ENCODE measurements at places on chromosomes 2 and 18. TPM values are rescaled to one million over a fixed set of nuclear protein-coding genes. Genes with fewer than 3 reads are reported as not detected.

Gene PTPRN
- 0.14 TPM for total RNA-seq

Gene GAREM2
- total RNA-seq, result 0.71 TPM

Gene C2orf15
- 1.8 TPM for total RNA-seq

Gene VWA3B
- total RNA-seq, result 3.2 TPM

Gene STAM2
- total RNA-seq, result 23.0 TPM

Gene MROH2A
- 0.71 TPM for total RNA-seq

Gene PCARE
- total RNA-seq, result 0.09 TPM

Gene DNER
- total RNA-seq, result 0.09 TPM

Gene METAP1D
- 2.4 TPM for total RNA-seq

Gene PTH2R
- total RNA-seq, result 0.38 TPM

Gene RESP18
- not detected for total RNA-seq

Gene G6PC2
- not detected for total RNA-seq

Gene GNLY
- 1.7 TPM for total RNA-seq

DNA sequence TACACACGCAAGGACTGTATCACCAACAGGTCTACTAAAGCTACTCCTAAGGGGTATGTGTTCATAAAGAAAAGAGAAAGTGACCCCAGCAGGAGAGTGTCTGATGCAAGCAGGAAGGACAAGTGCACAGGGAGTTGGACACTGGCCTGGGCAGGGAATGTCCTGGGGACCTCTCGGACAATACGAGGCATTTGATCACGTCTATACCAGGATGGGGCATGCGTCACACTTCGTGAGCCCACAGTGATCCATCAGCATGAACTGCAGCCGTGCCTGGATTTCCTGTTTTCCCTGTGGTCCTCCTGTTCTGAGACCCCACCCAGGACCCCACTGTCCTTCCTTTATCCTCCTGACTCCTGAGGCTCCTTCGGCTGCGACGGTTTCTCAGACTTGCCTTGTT is 113.9 kb downstream of the HDAC4 start:
- H3K36me3 ChIP-seq, result peaks cover 7% of the 10 kb centered on the region
- no peaks in the 10 kb centered on the region for H3K27me3 ChIP-seq
- no peak overlapping the region for H3K4me3 ChIP-seq
- H3K4me1 ChIP-seq, result peaks cover 43% of the 10 kb centered on the region
- no peak overlapping the region for H3K27ac ChIP-seq
- DNase-seq, result no peak

DNA sequence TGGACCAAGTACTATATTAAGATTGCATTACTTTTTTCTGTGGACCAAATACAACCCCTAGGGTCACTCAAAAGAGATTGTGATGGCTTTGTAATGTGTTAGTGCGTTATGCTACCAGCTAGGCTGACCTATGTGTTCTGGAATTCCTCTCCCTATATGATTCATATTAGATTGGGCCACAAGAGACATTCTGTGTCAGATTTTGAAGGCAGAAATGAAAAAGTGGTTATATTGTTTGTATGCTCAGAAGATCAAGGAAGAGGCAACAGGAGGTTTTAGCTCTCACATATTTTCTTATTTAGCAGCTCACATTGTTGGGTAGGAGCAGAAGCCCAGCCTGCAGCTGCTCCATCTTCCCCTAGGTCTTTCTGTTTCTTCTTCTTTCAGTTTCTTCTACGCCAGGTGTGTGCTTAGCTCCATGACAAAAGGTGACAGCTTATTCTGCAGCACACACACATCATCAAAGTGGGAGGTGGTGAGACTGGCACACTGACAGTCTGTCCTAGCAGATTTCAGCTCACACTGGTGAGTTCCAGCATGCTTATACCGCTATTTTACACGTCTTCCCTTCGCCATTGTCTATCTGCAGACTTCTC is 156.8 kb upstream of the UBE2E3 start:
- DNase-seq, result no peak
- H3K4me3 ChIP-seq, result no peak overlapping the region
- no peaks in the 10 kb centered on the region for H3K27me3 ChIP-seq
- H3K4me1 ChIP-seq, result no peaks in the 10 kb centered on the region
- H3K27ac ChIP-seq, result no peak overlapping the region

DNA sequence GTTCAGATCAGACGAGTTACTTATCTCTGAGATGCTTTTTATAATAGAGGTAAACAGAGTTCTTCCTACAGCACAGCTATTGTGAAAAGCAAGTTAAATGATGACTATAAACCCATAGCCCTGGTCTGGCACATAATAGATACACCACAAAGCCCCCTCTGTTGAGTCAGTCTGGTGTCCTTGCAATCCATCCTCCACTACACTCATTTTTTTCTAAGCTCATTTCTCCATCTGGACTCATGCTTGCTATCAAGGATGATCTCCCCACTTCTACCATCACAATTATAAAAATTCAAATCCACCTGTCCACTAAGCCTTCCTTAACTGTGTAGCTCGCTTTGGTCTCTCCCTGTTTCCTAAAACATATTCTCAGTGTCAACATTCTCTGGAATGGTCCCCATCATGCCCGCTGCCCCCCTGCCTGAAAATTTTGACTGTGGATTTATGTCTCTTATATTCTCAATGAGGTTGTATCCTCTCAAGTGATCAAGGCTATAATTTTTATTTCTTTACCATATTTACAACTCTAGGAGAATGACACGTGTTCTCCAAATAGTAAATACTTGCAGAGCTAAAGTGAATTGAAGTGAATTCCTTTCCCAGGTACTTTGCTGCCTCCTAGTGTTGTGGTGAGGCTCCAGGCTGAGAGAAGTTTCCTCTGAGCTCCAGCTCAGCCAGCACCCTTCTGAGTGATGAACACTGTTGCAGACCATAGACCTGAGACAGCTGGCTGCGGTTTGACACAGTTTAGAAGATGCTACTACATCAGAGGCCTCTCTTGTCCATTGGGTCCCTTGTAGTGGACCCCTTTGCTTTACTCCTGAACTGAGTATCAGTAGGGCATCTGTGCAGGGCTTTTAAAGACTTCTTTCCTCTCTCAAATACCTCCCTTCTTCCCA is 108.7 kb downstream of the DPP10 start:
- no peaks in the 10 kb centered on the region for H3K4me1 ChIP-seq
- no peak overlapping the region for H3K27ac ChIP-seq
- H3K27me3 ChIP-seq, result no peaks in the 10 kb centered on the region
- peak; percentile 17 for DNase-seq

- H3K4me1 ChIP-seq, result no peaks in the 10 kb centered on the region
- DNase-seq, result no peak
- H3K36me3 ChIP-seq, result no peaks in the 10 kb centered on the region
Observed at GRCh38 chr2:171858397-171858958, 35.6 kb downstream of the SLC25A12 start.

DNA sequence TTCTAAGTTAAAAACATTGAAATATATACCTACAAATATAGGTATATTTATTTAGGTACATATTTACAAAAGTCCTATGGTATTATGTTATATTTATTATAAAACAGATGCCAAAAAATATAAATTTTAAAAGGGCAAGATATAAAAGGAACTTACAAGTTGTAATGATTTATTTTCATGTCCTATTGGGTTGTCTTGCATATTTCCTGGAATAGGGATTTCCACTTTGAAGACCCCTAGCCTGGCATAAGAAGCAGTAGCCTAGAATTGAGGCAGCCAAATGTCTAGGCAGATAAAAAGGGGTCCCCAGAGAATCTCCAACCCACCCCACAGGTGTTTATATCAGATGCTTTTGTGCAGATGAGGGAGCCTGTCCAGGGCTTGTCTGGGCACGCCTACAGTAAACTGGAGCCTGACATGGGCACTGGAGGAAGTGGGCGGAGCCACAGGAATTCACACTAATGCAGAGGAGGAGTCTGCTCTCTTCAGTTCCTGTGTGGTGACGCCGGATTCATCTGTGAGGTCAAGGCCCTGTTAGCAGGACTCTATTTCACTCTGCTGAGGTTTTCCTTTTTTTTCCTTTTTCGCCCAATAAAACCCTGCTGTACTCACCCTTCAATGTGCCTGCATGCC is 1088.9 kb upstream of the PIK3C3 start:
- no peak overlapping the region for H3K27ac ChIP-seq
- no peaks in the 10 kb centered on the region for H3K27me3 ChIP-seq
- H3K4me3 ChIP-seq, result no peak overlapping the region

- H3K27ac ChIP-seq, result no peak overlapping the region
- no peaks in the 10 kb centered on the region for H3K36me3 ChIP-seq
- H3K27me3 ChIP-seq, result no peaks in the 10 kb centered on the region
- no peak for DNase-seq
- H3K4me1 ChIP-seq, result no peaks in the 10 kb centered on the region
Observed at GRCh38 chr2:209990838-209991237, 11.6 kb upstream of the RPE start.

GRCh38 chr2:106356291-106356690 is 111.9 kb downstream of the RGPD3 start:
- peaks cover 16% of the 10 kb centered on the region for H3K4me1 ChIP-seq
- no peak overlapping the region for H3K4me3 ChIP-seq
- no peak overlapping the region for H3K27ac ChIP-seq
- H3K27me3 ChIP-seq, result no peaks in the 10 kb centered on the region
- no peak for DNase-seq

GRCh38 chr18:58953627-58954026 is 89.0 kb downstream of the ZNF532 start:
- H3K36me3 ChIP-seq, result no peaks in the 10 kb centered on the region
- DNase-seq, result no peak
- H3K4me3 ChIP-seq, result no peak overlapping the region
- no peak overlapping the region for H3K27ac ChIP-seq
- no peaks in the 10 kb centered on the region for H3K27me3 ChIP-seq

- DNase-seq, result no peak
- no peaks in the 10 kb centered on the region for H3K36me3 ChIP-seq
- no peaks in the 10 kb centered on the region for H3K27me3 ChIP-seq
Observed at GRCh38 chr18:1663879-1664705, 759.4 kb downstream of the ADCYAP1 start.

- H3K27ac ChIP-seq, result no peak overlapping the region
- peak; percentile 38 for DNase-seq
- no peaks in the 10 kb centered on the region for H3K36me3 ChIP-seq
Observed at GRCh38 chr2:20411361-20411894, 35.4 kb upstream of the RHOB start.

DNA sequence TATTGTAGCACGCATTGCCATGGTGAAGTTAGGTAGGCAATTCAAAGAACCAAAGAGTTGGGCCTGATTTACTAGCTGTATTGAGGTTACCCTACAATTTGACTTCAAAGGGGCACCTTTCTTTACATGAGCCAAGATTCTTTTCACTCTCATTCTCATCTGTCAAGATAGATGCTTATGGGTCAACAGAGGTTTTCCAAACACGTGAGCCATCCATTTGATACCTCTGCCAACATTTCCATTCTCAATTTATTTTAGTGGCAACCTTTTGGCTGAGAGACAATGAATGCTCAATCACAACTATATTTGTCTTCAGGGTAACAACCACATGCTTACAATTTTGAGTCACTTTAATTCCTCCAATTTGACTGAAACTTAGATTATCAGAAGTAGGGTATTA is 370.6 kb upstream of the CDH20 start:
- no peaks in the 10 kb centered on the region for H3K4me1 ChIP-seq
- no peaks in the 10 kb centered on the region for H3K36me3 ChIP-seq
- H3K4me3 ChIP-seq, result no peak overlapping the region
- no peaks in the 10 kb centered on the region for H3K27me3 ChIP-seq
- H3K27ac ChIP-seq, result no peak overlapping the region
- no peak for DNase-seq

DNA sequence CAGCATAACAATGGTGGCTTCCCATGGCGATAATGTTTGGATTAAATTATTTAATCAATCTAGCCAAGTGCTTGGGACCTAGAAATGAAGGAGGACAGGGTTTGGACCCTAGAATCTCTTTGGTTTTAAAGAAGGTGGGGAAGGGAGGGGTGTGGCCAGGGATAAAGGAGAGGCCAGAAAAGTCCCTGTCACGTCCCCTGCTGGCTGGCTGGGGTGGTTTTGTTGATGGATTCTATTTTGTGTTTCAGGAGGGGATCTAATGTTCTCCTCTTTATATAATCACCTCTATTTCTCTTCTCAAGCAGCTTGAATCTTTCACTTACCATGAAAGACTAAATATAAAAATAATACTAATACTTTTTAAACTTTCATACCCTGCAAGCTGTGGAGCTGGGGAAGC is 52.6 kb upstream of the GALR1 start:
- H3K27ac ChIP-seq, result no peak overlapping the region
- H3K4me1 ChIP-seq, result no peaks in the 10 kb centered on the region
- DNase-seq, result no peak
- H3K4me3 ChIP-seq, result no peak overlapping the region
- no peaks in the 10 kb centered on the region for H3K27me3 ChIP-seq

- peak within 1 kb of the TSS; percentile 18 for H3K4me3 ChIP-seq
- peaks cover 4% of the 10 kb centered on the region for H3K4me1 ChIP-seq
- H3K27me3 ChIP-seq, result peaks cover 66% of the 10 kb centered on the region
Observed at GRCh38 chr2:240819858-240820606, at the start of gene KIF1A. KIF1A (minus strand) TSS chr2:240820219; CDS start chr2:240797752, 22,467 bp downstream.

DNA sequence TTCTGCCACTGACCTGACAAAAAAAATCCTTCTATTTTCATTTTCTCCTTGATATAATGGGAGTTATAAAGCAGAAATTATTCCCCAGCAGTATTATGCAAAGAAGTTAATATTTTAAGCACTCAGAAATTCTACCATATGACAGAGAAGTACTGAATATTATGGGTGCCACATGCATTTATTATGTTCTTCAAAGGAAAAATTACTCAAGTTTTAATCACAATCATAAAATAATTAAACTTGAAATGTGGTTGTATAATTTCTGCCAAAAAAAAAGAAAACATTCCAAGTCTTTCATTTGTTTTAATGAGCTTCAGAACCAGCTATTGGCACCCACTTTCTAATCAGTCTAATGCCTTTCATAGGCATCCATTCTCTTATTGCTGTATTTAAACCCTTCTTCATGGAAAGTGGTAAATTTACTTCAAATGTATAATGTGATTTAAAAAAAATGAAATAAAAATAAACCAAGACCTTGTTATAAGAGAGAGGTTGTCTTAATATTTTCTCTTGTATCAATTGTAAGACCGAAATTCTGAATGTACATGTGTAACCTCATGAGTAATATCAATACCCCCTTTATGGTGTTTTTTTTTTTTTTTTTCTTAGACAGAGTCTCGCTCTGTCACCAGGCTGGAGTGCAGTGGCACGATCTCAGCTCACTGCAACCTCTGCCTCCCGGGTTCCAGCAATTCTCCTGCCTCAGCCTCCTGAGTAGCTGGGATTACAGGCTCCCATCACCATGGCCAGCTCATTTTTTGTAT is 302.3 kb downstream of the IRS1 start:
- H3K36me3 ChIP-seq, result no peaks in the 10 kb centered on the region
- H3K27me3 ChIP-seq, result no peaks in the 10 kb centered on the region
- H3K4me3 ChIP-seq, result no peak overlapping the region
- no peak overlapping the region for H3K27ac ChIP-seq
- no peak for DNase-seq

DNA sequence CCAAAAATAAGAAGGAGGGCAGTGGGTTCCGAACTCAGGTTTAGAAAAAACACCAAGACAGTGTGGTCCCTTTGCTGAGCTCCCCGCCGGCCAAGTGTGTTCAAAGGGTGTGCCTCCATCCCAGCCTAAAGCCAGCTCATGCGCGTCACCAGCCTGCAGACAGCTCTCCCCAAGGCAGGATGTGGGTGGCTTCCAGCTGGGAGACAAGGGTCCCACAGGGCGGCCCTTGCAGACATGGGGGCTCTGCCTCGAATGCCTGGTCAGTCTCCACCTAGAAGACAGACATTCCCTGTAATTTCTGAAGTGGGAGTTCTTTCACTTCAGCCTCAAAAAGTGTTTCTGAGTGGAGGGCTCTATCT is 135.8 kb upstream of the GPC1 start:
- H3K27ac ChIP-seq, result no peak overlapping the region
- H3K4me1 ChIP-seq, result no peaks in the 10 kb centered on the region
- H3K36me3 ChIP-seq, result no peaks in the 10 kb centered on the region
- H3K4me3 ChIP-seq, result no peak overlapping the region

Data from thymus (tissue), 14 donors.